ENCODE measurements at places on chromosomes 7 and 10. TPM values are rescaled to one million over a fixed set of nuclear protein-coding genes. Genes with fewer than 3 reads are reported as not detected.
A peak's percentile ranks its signal among the peaks of the same experiment; 100 is the strongest.

The NDUFB2 gene
- 102 TPM for total RNA-seq

The ZNF735 gene
- total RNA-seq = not detected

The ADAMTS14 gene
- not detected for total RNA-seq

The HOXA6 gene
- total RNA-seq = 2.4 TPM

The HDAC9 gene
- 5.0 TPM for total RNA-seq

The MOSPD3 gene
- 5.2 TPM for total RNA-seq

- no peak for DNase-seq
Observed at GRCh38 chr10:23657677-23658076, 218.8 kb downstream of the OTUD1 start.

DNA sequence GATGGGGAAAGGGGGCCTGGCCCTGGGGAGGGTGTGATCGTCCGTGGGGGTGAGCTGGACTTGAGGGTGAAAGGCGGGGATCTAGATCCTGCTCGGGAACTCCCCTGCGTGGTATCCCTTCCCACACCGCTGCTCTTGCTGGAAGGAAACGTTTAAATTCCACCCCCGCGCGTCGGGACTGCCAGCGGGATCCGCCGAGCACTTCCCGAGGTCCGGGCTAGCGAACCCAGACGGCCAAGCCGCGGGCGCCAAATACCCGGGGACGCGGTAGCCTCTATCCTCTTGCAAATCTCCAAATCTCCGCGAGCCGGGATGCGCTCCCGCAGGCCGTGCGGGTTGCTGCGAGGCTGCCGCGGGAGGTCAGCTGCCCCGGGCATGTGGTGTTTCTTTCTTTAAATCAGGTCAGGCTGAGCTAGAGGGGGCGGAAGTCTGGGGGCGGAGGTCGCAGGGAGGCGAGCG, 904 bp downstream of the NPTX2 start:
- no peak for DNase-seq

GRCh38 chr10:48209241-48209640, 65.3 kb downstream of the FRMPD2 start:
- no peak for DNase-seq

DNA sequence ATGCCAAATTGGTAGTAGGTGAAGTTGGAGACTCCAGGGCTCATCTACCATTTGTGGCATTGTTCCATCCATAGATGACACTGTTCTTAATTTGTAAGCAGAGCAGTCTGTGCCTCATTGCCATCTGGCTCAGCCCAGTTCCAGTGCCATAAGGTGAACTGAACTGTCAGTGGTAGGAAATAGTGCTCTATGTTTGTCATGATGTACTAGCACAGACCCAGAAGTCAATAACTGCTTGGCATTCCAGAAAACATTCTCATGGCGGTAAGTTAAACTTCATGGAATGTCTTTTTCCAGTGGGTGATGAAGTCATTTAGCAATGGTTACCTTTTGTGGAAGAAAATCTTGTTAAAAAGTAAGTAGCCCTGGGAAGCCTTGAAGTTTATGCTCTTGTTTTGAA, 302.7 kb downstream of the SUGCT start:
- DNase-seq = peak; percentile 23

- no peak for DNase-seq
Observed at GRCh38 chr7:149369497-149369896, 91.4 kb downstream of the ZNF777 start.

DNA sequence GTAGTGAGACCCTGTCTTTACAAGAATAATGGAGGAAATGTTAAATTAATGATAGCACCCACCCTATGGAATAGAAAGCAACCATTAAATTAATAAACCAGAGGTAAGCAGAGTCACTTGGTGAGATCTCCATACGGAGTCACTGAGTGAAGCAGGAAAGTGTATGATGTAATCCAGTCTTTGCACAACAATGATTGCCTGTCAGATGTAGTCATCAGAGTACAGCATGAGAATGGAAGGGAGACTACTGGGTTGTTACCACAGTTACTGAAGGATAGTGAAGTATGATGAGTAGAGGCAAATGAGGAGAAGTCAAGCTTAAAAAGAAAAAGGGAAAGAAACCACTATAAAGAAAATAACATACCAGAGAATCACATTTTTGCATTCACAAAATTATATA, 371.9 kb upstream of the SHH start:
- no peak for DNase-seq

DNA sequence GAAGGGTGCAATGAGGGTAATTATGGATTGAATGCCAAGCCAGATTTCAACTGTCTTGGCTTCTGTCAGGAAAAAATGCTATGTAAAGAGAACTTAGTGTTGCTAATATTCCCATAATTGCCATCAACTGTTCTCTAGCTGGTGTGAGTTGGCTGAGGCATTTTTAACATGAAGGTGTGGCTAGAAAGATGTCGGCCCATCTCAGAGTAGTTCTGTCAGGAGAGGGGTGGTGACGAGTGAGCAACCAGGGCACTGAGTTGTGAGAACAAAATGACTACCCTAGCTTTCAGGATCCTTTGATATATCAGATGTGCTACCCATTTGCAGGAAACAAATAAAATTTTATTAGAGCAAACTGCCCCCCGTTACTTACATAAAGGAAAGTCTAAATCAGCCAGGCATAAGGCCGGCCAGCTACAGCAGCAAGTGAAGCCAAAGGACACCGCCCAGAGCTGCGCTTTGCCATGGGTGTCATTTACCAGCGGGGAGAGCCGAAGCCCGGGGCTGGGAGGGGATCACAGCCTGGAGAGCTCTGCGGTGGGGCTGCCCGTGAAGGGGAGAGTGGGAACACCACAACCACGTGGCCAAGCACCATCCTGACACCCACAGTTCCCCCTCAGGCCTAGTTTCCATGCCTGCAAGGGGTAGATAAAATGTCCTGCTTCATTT, 141.4 kb downstream of the ICA1 start:
- no peak for DNase-seq

DNA sequence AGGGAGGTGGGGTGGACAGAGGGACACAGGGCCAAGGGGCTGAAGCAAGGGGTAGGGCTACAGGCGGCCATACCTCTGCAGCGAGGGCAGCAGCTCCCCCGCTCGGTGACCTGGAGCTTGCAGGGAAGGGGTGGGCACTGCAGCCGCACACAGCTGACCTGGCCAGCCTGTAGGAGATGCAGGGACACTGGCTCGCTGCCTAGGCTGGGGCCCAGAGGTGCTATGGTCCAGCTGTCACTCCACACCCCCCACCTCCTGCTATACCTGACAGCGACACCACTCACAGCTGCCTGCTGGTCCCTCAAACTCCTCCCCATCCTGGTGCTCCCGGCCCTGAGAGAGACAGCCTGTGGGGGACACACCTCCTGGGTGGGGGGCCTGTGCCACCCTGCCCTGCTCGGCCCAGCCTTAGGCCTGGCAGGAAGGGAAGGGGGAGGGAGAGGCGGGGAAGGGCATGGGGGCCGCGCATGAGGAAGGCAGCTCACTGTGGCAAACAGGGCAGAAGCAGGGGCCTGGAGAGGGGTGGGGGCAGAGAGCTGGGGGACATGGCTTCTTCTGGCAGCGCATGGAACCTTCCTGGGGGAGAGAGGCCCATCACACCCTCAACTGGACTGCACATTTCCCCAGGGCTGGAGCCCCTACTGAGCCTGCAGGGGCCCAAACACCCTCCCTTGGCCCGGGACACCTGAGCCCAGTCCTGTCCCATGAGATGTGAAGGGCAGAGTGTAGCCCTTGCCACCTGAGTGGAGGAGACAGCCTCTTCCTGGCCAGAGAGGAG, 23.9 kb downstream of the ATP6V1F start:
- no peak for DNase-seq
